ENCODE measurements at places on chromosomes 1 and 21. TPM values are rescaled to one million over a fixed set of nuclear protein-coding genes. Genes with fewer than 3 reads are reported as not detected.
A peak's percentile ranks its signal among the peaks of the same experiment; 100 is the strongest.

DNA sequence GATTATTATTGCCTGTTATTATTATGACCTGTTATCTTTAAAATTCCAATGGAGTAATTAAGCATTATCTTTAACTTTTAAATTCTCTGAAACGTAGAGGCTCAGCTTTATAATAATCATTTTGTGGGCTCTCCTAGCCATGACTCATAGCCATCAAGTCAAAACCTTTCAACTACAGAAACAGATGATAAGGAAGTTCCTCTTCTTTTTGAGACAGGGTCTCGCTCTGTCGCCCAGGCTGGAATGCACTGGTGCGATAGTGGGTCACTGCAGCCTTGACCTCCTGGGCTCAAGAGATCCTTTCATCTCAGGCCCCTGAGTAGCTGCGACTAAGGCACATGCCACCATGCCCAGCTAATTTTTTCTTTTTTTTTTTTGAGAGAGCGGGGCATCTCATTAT is 43.5 kb downstream of the CHML start:
- DNase-seq = peak; percentile 20

ITLN1 gene
- total RNA-seq = not detected

DNA sequence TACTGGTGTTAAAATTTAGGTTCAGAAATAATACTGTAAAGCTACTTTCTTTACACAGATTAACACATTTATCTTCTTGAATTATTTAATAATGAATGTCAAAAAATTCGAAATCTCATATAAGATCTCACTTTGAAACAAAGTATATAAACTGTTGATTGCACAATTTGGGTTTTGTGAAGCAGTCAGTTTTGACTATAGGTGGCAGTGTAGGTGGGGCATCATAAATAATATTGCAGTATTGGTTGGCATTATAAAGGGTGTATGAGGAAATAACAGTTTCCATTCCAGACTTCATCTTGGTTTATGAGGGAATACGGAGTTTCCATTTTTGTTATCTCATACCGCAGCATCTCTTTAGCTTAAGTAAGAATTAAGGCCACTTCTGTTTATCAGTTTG is 49.9 kb downstream of the SUCO start:
- no peak for DNase-seq

MIB2 gene
- total RNA-seq = 95.9 TPM

- DNase-seq = no peak
These were observed 220.7 kb upstream of the C1orf174 start for GRCh38 chr1:4120557-4121292.

FOXE3 gene
- not detected for total RNA-seq

DNA sequence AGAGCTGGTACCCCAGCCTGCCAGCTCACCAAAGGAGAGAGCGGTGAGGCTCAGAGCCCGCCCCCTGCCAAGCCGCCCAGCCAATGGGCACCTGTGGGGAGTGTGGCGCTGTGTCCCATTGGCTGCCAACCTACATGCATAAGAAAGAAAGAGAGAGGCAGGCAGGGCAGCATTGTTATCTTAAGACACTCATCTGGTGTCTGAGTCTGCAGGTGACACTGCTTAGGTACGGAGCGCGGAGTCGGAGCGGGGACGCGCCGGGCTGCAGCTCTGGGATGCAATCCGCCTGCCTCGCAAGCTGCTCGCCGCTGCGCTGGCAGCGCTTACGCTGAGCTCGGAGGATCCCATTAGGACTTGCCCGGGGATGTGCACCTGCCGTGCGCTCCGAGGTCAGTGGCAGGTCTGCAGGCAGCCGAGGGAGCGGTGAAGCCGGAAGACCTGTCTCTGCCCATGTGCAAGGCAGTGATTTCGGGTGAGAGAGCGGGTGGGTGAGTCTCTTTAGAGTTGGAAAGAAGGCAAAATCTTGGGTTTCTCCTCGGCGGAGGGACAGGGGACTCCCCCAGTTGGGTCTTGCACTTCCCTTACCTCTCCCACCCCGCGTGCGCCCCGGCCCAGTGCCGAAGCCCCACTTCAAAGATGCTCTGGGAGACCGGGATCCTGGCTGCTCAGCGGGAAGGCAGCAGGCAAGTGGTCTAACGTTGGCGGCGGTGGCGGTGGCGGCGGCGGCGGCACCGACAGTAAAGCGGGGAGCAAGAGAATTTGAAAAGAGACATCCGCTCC is at the start of gene BRINP2:
Gene BRINP2 (plus strand): TSS at position 203 of the 780 bp plus-strand sequence. CDS start 58,919 bp downstream, outside the sequence.
- peak; percentile 33 for DNase-seq

ATP6V1G3 gene
- not detected for total RNA-seq

RNF223 gene
- not detected for total RNA-seq

DNA sequence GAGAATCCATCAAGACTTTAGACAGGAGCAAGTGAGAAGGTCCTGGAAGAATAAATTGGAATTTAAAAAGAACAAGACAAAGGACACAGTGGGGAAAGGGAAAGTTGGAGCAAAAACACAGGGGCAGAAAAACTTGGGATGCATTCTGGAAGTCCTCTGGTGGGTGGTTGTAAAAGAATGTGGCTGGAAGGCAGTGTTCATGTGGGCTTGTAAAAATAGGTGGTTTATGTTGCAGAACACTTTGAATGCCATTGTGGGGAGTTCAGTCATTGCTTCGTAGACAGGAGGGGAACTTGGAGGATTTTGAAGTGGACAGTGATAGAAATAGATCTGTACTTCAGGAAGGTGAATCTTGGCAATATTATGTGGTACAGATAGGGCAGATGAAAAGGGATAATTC is 15.2 kb downstream of the KIF1B start:
- no peak for DNase-seq

DNA sequence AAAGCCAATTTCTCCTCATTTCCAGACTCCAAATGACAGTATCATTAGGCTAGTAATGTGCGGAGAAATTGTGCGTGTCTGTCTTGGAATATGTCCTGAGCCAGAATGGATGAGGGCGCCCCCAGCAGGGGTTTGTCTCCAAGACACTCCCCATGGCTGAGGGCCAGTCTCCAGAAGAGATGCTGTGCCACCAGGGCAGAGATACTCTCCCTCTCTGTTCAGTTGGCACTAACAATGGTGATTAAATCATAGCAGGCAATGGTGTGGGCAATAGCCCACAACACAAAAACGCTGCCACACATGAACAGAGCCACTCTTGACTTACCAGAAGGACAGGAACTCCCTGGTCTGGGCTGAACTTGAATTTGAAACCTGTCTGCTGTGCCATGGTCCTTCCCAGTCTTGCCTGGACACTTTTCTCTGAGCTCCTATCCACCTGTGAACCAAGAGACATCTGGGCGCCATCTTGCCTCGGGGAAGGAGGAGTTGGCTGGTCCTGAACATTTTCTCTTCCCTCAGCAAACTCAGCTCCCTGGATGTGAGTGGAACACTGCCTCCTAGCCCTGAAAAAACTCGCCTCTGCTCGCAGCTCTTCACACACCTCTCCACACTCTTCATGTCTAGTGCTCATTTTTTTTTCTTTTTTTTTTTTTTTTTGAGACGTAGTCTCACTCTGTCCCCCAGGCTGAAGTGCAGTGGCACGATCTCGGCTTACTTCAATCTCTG is 14.8 kb upstream of the ADGRB2 start:
- DNase-seq = no peak

- DNase-seq = no peak
These were observed 3.7 kb upstream of the NR1I3 start for GRCh38 chr1:161241682-161242081.

KMO gene
- total RNA-seq = 12.8 TPM

DNA sequence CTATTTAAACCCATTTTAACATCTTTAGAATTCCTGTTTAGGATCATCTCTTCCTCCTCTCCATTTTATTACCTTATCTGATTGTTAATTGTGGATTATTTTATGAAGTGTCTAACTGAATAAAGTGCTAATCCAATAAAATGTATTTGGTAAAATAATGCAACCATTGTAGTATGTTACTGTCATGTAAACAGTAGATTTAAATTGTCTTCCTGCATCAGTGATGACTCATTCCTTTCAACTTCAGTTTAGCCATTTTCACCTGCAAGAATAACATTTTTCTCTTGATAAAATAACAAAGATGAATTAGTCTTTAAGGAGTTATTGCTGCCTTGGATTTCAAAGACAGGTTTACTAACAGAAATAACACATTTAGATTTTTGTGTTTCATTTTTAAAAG is 5.4 kb downstream of the PPP2R5A start:
- DNase-seq = no peak

DNA sequence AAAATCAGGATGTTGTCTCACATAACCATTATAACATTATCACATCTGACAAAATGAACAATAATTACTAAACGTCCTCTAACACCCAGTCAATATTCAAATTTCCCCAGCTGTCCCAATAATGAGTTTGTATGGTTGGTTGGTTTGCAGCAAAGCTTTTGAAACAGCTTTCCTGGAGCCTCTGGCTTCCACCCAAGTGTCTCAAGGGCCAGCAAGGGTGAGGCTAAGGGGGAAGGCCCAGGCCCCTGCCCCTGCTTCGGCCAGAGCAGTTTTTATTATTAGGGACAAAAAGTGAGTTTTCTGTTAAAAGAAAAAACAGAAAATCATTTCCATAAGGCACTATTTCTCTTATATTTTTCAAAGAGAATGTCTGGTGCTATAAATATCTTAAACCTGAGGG is 19.1 kb upstream of the AVPR1B start:
- no peak for DNase-seq

DNA sequence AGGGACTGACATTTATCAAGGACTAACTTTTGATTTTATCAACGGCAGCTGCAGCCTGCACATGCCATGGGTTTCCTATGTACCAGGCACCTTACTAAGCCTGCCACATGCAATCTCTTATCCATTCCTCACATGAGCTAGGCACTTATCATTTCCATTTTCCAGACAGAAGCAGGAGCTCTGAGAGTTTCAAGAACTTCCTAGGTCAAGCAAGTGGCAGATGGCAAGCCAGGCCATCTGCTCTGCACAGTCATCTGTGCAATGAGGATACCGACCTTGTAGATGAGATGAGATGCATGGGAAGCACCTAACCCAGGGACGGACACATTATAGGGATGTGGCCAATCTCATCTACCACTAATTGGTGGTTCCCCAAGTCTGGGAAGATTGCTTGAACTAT is 339.4 kb upstream of the USP24 start:
- DNase-seq = no peak

SLAMF6 gene
- total RNA-seq = 64.9 TPM

COL8A2 gene
- 0.17 TPM for total RNA-seq

GRCh38 chr1:2448098-2448445 is 28.0 kb upstream of the PLCH2 start:
- DNase-seq = no peak
